ENCODE measurements at places on chromosomes 12 and 14. TPM values are rescaled to one million over a fixed set of nuclear protein-coding genes. Genes with fewer than 3 reads are reported as not detected.

BATF gene
- 0.67 TPM for polyA plus RNA-seq

DNA sequence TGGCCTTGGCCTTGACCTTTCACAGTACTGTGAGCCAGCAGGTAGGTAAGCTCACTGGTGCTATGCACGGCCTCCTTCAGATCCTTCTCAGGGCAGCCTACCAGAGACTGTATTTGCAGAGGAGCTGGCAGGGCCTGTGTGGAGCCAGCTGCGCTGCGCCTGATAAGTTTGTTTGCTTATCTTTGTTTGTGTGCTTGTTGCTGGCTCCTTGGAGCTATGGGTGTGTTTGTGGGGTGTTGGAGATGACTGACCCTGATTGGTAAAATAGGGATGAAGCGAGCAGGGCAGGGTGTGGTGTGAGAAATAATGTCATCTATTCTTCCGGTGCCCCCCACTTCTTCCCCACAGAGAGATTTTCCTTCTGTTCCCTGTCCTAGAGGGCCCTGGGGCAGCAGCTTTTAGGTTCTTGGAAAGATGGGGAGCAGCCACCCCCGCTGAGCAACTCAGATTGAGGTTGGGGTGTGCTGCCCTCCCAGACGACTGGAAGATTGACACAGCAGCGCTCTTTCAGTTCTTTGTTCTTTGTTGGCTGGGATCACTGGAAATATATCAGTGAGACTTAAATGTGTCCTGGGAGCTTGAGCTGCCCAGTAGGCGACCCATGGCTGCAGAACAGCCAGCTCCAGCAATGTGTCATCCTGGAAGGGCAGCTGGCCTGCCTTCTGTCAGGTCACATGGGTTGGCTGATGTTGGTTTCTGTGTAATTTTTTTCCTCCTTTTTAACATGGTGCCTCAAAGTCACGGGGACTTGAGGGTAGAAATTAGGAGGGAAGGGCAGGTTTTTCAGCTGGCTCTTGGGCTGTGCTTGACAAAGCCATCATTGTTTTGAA is 19.6 kb downstream of the MLXIP start:
- peak; percentile 78 for DNase-seq

DNA sequence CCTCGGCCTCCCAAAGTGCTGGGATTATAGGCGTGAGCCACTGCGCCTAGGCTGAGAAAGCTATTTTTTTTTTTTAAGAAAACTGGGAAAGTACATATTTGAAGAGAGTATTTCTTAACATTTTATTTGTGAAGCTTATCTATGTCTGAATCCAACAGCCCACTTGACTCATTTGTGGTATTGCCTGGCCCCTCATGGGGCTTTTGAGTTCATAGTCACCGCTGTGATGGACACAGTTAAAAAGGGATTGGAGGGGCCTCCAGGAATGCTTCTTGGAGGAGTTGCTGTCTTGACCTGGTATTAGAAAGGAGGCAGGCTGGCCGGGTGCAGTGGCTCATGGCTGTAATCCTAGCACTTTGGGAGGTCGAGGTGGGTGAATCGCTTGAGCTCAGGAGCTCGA is 26.5 kb downstream of the BCL7A start:
- DNase-seq: no peak

DNA sequence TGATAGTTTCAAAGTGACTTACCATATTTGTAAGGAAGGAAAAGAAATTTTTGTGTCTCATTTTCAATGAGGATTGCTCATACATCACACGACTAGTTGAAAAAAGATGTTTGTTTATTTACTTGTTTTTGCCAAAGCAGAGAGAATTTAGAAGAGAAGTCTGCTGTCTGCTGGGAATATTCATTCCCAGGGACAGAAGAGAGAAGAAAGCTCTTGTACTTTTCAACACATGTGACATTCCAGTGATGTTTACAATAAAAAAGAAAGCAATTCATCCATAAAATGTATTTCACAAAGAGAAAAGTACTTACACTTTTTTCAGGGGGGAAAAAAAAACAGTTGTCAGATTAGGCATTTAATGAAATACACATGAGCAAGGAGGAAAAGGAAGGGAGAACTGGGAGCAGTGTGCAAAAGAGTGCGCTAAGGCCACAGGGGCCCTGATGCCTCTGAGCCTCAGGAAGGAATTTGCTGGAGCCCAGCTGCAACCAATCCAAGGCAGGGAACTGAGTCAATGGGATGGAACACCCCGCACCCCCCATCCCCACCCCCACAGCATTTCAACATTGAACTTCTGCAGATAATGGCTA is 115.0 kb downstream of the RPAP3 start:
- DNase-seq: no peak

GRCh38 chr12:57372233-57372632 is 58.6 kb downstream of the R3HDM2 start:
- DNase-seq: no peak

DNA sequence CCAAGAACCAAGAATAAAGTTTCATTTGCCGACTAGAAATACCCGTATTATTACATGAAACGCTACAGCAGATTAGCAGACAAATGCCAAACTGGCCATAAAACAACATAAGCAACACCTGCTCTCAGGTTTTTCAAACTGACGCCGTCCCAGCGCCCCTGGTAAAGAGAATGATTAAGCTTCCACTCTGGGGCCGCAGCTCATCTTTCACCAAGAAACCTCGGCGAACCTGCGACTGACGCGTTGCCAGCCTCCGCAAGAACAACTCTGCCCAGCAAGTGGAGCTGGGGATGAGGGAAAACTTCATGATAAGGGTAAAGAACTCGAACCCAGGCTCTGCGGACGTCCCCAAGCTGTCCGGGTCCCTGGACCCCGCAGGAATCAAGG is 530 bp downstream of the ARL1 start:
- no peak for DNase-seq

- DNase-seq: peak; percentile 7
These were observed 45.9 kb upstream of the CAND1 start for GRCh38 chr12:67223225-67223624.

DNA sequence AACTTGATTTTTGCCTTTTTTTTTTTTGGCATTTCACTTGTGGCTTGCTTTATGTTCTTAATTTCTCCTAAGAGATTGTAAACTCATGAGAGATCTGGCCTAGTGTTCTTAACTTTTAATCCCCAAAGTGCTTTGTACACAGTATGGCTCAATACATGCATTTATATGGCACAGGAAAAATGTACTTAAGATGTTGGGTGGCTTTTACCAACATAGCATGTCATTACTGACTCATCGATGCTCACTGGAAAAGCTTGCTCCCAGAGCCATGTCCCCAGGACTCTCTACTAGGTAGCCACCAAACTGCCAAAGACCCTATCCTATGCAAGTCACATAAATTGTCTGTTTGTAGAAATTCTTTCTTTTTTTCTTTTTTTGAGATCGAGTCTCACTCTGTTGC is 13.1 kb upstream of the SMCO3 start:
- DNase-seq: no peak

STAC3 gene
- 4.0 TPM for polyA plus RNA-seq

DNA sequence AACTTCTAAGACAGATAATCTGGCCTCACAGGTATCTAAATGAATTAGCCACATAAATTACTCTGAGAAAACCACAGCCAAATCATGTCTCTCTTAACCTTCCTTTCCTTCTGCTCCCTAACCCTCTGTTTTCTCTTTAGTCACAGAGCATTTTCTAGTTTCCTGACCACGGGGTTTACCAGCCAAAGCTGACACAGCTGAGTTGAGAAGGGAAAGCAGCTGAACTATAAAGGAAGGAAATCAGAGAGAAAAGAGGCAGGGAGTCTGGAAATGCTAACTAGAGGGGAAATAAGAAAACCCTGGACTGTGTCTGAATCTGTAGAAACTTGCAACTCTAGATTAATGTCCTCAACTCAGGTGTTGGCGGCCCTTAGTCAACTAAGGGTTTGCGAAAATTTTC is 24.4 kb downstream of the ANKS1B start:
- DNase-seq: no peak

- no peak for DNase-seq
These were observed 174.5 kb downstream of the TTC7B start for GRCh38 chr14:90641615-90642243.

GRCh38 chr14:106822905-106823304 is 1296.5 kb downstream of the TMEM121 start:
- DNase-seq: no peak

DNA sequence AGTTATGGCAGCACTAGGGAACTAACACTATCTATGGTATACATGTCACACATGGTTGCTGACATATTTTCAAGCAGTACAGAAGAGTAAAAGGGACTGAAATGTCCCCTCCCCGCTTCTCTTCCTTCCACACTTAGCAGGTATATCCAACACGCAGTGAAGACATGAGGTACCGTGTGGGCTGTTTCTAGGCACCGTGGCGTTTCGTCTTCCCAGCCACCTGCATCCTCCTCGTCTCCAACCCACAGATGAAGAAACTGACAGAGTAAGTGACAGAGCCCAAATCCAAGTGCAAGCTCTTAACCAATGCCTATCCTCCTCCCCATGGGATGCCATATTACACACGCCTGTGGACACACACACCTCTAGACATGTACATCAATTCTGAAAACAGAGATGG is 32.4 kb downstream of the SLC8B1 start:
- DNase-seq: no peak

DNA sequence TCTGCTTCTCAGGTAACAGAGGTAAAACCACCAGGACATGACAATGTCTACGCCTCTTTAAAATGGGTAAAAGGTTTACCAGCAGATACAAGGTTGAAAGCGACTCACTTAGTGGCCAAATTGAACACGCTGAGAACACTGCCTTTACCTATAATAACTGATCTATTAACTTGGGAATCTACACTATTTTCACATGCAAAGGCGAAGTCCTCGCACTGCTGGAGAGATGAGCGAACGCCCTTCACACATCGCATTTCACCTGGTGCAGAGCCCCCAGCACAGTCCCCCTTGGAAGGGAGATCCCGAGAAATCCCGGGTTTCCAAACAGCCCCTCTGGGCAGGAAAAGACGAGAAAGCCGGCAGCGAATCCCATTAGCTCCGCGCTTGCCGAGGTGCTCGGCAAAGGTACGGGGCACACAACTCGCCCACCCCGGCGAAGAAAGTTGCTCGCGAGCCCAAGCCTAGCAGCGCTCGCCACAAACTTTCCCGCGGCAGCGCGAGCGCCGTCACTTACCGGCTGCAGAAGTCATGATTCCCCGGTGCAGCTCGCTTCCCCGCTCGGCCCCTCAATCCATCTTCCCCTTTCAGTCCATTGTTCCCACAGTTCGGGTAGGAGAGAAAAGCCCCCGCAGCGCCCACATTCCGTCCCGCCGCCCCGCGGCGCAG is 423 bp downstream of the FGD6 start:
- peak; percentile 25 for DNase-seq

RFX4 gene
- polyA plus RNA-seq: 0.13 TPM

DNA sequence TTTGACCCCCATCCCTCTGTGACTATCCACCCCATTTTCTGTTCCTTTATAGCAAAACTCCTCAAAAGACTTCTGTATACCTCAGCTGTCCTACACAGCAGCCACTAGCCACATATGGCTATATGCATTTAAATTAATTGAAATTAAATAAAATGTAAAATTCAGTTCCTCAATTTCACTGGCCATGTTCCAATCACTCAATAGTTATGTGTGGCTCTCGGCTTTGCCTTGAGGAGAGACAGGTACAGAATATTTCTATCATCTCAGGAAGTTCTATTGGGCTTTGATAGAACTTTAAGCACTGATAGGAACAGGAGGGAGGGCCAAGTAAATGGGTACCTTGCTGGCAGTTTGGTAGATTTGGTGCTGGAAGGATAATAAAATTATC is 280.3 kb upstream of the AMIGO2 start:
- DNase-seq: no peak

SYCP3 gene
- 1.7 TPM for polyA plus RNA-seq

GRCh38 chr12:74906224-74906623 is 303.4 kb downstream of the KCNC2 start:
- no peak for DNase-seq

TMEM233 gene
- polyA plus RNA-seq: 0.51 TPM

- no peak for DNase-seq
These were observed 368.0 kb downstream of the CCDC91 start for GRCh38 chr12:28558250-28558649.

PLBD1 gene
- polyA plus RNA-seq: 37.9 TPM

IL23A gene
- polyA plus RNA-seq: 0.75 TPM

DNA sequence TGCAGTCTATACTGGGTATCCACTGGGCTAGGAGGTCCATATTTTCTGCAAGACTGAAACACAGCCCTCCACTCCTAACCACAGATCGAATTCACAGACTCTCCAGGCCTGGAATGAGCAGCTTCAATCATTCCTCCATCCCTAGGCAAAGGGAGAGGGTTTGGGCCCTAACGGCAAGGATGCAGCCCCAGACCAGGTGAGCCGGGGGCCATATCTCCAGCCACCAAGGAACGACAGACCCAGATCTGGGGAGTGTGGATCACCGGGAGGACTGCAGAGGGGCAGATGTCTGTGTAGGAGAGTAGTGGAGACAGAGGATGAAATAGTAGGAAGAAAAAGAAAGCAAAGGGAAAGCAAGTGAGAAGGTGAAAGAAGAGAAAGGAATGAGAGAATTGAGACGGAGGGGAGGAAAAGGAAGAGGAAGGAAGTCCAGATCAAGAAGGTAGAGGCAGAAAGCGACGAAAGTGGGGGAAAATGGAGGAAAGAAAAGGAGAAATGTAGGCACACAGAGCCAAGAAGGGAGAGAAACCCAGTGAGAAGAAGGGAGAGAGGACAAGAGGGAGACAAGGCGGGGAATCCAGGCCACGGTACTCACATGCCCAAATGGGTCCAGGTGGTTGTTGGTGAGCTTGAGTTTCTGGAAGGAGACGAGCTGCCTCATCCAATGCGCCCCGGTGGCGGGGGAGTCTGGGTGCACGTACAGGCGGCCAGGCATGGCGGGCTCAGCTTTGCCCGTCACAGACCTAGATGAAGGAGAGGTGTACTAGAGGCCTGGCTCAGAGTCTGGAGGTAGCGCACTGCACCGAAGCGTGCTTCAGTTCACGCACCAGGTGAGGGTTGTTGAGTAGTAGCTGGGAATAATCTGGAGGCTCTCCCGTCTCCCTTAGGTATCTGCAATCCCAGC is 7.7 kb downstream of the TBX5 start:
- DNase-seq: no peak

- DNase-seq: no peak
These were observed 87.2 kb upstream of the CDKN3 start for GRCh38 chr14:54309615-54310014.

DNA sequence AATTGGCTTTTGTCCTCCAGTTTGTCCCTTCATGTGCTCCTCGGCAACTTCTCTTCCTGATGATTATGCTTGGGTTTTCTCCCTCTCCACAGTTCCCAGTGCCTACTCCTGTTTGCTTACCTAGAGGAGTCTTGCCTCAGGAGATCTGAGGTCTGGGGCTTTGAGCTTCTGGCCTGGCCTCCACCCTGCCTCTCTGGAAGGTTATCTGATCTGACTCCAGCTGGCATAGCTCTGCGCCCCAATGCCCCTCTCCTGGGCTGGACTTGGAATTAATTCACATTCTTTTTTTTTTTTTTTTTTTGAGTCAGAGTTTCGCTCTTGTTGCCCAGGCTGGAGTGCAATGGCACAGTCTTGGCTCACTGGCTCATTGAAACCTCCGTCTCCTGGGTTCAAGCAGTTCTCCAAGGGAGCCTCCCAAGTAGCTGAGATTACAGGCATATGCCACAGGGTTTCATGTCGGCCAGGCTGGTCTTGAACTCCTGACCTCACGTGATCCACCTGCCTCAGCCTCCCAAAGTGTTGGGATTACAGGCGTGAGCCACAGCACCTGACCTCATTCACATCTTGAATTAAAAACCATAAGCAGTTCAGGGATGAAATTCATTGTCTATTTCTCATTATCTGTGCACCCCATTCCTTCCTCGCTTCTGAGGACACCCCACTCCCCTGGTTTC is 33.5 kb downstream of the CFL2 start:
- DNase-seq: no peak

Measured in large intestine (tissue), 12 donors.